ENCODE measurements at places on chromosomes 16 and 17.

DNA sequence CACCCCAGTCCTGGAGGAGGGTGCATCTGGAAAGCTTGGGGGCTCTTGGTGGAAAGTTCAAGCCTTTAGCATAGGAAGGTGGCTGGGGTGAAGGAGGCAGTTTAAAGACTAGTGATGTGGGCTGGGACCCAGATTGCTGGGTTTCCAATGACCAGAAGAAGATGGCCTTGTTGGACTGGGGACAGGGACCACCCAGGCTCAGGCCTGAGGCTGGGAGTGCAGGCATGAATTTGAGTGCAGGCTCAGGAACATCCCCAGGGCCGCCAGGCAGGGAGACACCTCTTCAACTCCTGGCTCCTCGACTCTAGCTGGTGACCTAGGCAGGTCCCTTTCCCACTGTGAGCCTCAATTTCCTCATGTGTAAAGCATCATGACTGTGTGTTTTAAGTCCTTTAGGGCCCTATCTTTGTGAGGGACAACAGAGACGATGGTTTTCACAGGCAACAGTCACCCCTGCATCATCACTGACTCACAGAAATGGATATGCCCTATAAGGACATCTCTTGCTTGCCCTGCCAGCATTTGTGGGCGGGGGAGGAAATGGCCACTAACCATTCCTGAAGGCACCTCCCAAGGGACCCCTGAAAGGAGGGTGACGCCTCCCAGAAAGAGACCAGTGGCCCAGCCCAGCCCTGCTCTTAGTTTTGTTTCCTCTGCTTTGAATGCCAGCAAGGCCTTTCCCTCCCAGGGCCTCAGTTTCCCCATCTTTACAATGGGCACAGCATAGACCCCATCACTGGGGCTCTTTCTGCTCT is 11.1 kb downstream of the NLRC5 start:
- DNase-seq = no peak

DNA sequence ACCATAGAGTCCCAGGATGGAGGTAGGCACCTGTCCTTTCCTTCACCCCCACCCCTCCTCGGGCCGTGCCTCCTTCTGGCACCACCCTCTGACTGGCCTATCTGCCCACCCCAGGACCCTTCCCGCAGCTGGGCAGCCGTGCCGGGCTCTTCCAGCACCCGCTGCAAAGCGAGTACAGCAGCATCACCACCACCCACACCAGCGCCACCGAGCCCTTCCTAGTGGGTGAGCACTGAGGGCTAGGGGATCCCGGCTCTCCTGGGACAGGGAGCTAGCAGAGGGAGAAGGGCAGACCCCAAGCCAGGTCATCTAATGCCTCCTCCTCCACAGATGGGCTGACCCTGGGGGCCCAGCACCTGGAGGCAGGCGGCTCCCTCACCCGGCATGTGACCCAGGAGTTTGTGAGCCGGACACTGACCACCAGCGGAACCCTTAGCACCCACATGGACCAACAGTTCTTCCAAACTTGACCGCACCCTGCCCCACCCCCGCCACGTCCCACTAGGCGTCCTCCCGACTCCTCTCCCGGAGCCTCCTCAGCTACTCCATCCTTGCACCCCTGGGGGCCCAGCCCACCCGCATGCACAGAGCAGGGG is 7.8 kb downstream of the GALK1 start:
- no peak for DNase-seq

GRCh38 chr17:49361129-49361901 is 735 bp downstream of the ZNF652 start:
- peak; percentile 91 for DNase-seq

DNA sequence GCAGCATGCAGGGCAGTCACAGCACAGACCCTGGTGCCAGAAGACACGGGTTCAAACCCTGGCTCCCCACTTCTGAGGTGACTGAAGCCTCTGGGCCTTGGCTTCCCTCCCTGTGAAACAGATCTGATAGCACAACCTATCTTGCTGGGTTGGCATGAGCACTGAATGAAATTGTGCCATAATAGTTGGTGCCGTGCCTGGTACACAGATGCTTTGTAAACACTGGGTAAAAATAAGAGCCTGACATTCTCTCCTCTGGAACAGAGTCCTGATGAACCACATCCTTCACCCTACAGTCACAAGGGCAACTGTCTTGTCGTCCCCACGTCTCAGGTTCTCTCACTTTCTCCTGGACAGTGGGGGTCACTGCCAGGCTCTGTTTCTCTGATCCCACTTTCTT is 35.7 kb downstream of the NOS2 start:
- DNase-seq = no peak

GRCh38 chr16:47461598-47462266 is 601 bp downstream of the PHKB start:
- DNase-seq = no peak

- DNase-seq = no peak
These were observed 13.4 kb downstream of the EMC6 start for GRCh38 chr17:3682033-3682432.

GRCh38 chr17:32912218-32912897 is 15.6 kb upstream of the TMEM98 start:
- DNase-seq = no peak

- DNase-seq = no peak
These were observed 25.9 kb upstream of the NKD1 start for GRCh38 chr16:50522324-50522723.

DNA sequence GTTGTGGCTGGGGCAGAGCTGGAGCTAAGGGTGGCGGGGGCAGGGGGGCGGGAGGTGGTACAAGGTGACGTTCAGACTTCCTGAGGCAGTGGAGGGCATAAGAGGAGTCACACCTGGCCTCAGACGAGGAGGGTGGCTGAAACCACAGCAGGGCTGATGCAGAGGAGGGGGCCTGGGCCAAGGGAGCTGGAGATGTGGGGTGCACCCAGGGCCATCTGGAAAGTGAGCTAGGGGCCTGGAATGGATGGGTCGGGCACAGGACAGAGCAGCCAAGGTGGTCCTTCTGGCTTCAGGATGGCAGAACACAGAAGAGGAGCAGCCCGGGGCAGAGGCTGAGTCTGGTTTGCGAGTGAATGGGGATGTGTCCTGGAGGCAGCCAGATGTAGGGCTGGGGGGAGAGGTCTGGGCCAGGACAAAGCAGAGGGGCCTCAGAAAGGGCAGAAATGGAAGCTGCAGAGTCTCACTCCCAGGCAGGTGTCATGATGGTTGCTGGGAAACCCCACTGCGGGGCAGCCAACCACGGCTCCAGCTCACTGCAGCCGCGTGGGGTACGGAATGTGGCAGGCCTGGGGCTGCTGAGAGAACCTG is 57.6 kb downstream of the PRMT7 start:
- DNase-seq = no peak

DNA sequence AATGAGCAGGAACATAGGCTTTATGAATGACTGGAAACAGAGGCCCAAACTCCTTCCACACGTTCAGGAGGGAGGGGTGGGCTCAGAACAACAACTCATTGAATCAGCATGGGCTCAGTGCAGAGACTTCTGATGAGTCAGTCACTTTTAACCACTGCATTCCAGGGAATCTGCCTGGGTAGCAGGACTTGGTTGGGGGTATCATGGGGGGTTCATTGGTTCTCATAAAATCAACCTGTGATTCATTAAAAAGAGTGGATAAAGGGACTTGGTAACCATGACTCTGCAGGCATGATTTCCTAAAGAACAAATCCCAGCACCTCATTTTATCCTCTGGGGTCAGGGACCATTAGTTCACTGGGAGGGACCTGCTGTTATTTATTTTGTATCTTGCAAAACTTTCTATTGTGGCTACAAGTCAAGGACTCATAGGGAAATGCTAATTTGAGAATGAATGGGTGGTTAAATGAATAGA is 13.8 kb downstream of the ITGB3 start:
- no peak for DNase-seq

GRCh38 chr17:72458301-72458700 is 337.5 kb downstream of the SOX9 start:
- no peak for DNase-seq

GRCh38 chr17:82435103-82435502 is 15.4 kb downstream of the CYBC1 start:
- DNase-seq = no peak

- no peak for DNase-seq
These were observed 667 bp upstream of the KIF19 start for GRCh38 chr17:74325376-74325742.

- no peak for DNase-seq
These were observed 108.1 kb downstream of the AXIN2 start for GRCh38 chr17:65453204-65453931.

DNA sequence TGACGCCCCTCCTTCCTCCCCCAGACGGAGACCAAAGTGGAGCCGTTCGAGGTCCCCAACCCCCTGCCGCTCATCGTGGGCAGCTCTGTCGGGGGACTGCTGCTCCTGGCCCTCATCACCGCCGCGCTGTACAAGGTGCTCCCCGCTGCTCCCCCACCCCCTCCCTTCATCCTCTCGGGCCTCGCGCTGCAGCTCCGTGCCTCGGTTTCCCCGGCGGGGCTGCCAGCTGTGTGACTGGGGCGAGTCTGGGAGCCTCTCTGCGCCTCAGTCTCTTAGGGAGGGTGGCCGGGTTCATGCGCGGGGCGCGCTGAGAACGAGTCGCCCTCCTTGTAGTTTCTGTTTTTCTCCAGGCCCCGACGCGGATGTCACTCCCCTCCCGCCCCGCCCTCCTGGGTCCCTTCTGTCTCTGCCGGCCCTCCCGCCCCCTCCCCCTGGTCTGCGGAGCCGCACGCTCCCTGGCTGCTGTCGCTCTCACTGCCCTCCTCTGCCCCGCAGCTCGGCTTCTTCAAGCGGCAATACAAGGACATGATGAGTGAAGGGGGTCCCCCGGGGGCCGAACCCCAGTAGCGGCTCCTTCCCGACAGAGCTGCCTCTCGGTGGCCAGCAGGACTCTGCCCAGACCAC is 23.7 kb upstream of the ITGAX start:
- DNase-seq = peak; percentile 12

DNA sequence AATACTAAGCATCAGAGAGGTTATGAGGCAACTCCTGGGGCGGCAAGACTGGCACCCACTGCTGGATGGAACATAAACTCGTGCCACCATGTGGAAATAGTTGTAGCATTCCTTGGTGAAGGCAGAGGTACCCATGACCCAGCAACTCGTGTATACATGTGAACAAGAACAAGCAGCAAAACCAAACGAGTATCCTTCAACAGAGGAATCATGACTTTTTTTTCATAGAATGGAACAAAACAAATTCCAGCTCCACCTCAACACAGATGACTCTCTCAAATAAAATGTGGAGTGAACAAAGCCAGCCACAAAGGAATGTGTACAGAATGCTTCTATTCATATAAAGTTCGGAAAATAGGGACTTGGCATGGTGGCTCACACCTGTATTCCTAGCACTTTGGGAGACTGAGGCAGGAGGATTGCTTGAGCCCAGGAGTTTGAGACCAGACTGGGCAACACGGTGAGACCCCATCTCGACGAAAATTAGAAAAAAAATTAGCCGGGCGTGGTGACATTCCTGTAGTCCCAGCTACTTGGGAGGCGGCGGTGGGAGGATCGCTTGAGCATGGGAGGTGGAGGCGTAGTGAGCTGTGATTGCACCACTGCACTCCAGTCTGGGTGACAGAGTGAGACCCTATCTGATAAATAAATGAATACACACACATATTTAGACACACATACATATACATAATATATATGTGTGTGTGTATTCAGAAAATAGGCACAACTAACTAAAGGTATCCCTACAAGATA is 35.3 kb downstream of the B9D1 start:
- no peak for DNase-seq

DNA sequence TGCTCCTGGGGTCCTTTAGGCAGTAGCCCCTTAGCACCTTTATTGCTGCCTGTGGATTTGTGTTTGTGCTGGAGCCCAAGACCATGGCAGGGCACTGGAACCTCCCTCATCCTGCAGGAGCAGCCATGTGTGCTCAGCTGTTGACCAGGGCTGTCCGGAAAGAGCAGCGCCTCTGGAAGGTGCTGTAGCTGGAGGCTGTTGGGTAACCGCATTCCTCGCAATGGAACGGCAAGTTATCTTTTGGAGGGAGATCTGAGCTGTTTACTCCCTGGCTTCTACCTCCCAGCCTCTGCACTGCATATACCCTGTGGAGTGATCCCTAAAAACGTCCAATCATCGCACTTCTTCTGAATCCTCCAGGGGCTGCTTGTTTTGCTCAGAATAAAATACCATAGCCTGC is 291.0 kb downstream of the SNX29 start:
- no peak for DNase-seq

- no peak for DNase-seq
These were observed 2.9 kb downstream of the NUP93 start for GRCh38 chr16:56732832-56733231.

DNA sequence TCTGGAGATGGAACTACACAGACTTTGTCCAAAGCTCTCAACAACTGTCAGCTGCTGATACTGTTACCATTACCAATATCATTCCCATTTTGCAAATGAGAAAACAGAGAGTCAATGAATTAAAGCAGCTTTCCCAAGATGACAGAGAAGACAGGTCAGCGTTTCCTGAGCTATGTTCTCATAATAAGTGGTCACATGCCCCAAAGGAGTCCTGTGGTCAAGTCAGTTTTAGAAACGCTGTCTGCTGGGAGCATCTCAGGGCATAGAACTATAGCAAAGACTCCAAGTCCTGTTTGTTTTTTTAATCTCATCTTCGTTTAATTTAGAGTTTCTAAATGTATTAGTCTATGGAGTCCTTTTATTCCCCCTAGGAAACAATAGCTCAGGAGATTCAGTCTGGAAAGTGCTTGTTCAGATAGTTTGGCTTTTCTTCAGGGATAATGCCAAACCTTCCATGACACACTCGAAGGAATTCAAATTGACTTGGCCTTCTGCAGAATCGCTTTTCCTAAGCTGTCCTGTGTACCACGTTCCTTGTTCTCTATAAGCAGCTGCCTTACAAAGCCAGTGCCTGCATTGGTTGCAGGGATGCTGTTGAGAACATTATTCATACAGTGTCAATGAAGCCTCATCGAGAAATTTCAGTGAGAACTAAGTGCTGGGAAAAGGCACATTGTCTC is 12.1 kb downstream of the CCDC42 start:
- no peak for DNase-seq

- DNase-seq = no peak
These were observed 30.9 kb downstream of the CBLN1 start for GRCh38 chr16:49250689-49251088.

- DNase-seq = no peak
These were observed 96.7 kb downstream of the SEC14L1 start for GRCh38 chr17:77237232-77238008.

- DNase-seq = no peak
These were observed 1.6 kb upstream of the HOXB7 start for GRCh38 chr17:48612456-48612853.

DNA sequence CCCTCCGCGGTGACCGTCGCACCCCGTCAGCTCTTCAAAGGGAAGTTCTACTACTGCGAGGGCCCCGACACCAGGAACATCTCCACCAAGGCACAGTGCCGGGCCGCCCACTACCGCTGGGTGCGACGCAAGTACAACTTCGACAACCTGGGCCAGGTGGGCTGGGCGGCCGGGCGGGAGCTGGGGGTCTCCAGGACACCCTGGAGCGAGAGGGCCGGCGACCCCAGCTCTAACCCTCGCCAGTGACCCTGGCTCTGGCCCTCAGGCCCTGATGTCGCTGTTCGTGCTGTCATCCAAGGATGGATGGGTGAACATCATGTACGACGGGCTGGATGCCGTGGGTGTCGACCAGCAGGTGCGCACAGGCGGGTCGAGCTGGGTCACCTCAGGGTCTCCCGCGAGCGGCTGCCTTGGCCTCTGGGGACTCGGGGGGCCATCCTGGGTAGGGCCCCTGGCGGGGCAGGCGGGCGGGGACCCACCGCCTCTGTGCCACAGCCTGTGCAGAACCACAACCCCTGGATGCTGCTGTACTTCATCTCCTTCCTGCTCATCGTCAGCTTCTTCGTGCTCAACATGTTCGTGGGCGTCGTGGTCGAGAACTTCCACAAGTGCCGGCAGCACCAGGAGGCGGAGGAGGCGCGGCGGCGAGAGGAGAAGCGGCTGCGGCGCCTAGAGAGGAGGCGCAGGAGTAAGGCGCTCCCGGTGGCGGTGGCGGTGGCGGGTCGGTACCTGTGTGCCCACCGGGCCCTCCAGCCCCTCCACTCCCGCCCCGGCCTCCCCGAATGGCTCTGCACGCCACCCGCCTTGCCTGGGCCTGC is 13.4 kb downstream of the TPSG1 start:
- DNase-seq = no peak
